ENCODE measurements at places on chromosomes 2 and 18.

- peak; percentile 72 for DNase-seq
Observed at GRCh38 chr2:221997100-221997499, 301.7 kb downstream of the PAX3 start.

- no peak for DNase-seq
Observed at GRCh38 chr2:18559531-18560030, 872 bp downstream of the RDH14 start.

- no peak for DNase-seq
Observed at GRCh38 chr2:159904959-159905305, 106.9 kb upstream of the CD302 start.

- no peak for DNase-seq
Observed at GRCh38 chr2:64699712-64700111, 46.0 kb upstream of the SERTAD2 start.

- no peak for DNase-seq
Observed at GRCh38 chr18:23451491-23451890, 1.6 kb upstream of the RIOK3 start.

DNA sequence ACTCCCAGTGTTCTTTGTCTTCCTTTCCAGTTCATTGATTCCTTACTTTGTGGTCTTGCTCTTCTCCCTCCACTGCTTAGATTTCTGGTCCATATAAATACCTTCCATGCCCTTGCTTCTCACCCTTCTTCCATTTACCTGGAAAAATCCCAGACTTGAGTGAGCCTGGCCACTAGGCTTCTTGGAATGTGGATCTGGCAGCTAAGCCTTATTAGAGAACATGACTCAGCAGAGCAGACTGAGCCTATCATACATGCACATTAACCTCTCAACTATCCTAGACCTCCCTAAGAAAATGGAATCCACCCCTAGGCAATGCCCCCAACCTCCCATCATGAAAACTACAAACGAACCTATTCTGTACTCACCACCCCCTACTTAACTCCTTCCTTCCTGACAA is 127.7 kb downstream of the RHBDD1 start:
- DNase-seq: peak; percentile 37
